ENCODE measurements at places on chromosomes 4 and X. TPM values are rescaled to one million over a fixed set of nuclear protein-coding genes. Genes with fewer than 3 reads are reported as not detected.

CLGN gene
- 0.31 TPM for total RNA-seq

GRCh38 chrX:72395237-72395636 lies 89.5 kb upstream of the CITED1 start:
- no peak for DNase-seq

- no peak for DNase-seq
Measured at GRCh38 chrX:28379103-28379502, 208.1 kb upstream of the IL1RAPL1 start.

DNA sequence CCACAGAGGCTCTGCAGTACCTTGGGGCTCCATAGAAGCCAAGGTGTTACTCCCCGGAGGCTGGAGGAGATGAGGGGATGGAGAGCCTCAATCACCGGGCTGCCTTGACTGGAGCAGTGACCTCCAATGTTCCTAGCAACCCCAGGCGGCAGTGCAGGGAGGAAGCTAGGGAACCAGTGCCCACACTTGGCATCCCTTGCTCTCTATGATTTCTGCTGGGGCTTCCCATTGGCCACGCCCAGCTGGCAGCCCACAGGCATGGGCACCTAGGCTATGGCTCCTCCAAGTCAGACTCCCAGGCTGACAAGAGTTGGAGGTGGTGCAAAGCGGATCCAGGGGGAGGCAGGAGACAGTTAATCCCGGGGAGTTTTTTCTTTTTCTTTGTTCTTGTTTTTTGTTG lies 229.7 kb downstream of the EVC2 start:
- DNase-seq, result no peak

DNA sequence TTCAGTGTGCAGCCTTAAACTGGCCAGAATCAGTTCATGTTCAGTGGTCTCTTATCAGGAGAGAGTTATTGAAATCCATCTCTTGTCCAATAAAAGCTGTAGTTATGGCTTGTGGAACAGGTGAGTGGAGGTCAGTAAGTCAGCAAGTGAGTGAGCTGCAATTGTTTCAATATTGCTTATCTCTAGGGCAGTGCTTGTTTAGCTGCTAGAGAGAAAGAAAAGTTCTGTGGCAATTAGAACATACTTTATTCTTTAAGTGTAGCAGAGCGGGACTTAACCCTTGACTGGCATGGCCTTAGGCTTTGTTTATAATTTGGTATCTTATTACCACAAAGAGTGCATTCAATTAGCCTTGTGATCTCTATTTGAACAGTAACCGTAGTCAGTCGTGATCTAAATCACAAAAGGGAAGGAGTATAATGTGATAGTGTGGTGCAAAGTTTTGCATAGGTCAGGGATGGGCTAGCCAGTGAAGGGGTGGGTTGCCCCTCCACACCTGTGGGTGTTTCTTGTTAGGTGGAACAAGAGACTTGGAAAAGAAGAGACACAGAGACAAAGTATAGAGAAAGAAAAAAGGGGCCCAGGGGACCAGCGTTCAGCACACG lies 6.9 kb upstream of the ETDC start:
- DNase-seq, result no peak

GRCh38 chr4:90951037-90951436 lies 823.8 kb downstream of the CCSER1 start:
- no peak for DNase-seq

- no peak for DNase-seq
Measured at GRCh38 chr4:185099024-185099682, 43.9 kb upstream of the SLC25A4 start.

Measured in activated CD8-positive, alpha-beta T cell treated with anti-CD3 and anti-CD28 coated beads for 36 hours (primary cell).